ENCODE measurements at places on chromosomes 13 and 19. TPM values are rescaled to one million over a fixed set of nuclear protein-coding genes. Genes with fewer than 3 reads are reported as not detected.

DNA sequence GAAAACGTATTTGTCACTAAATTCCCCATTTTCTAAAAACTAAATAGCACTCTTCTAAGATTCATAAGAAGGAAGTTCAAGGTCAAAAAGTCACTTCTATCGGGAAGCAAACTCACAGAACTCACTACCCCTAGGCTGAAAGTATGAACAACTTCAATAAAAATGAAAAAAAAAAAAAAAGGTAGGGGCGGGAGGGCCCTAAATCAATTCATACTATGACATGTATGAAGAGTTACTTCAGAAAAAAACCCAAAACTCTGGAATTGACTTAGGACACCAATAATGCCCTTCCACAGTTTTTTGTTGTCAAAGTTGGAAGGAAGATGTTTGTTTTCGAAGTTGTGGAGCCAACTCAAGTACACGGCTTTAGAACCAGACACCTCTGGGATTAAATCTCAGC lies 1.1 kb downstream of the SUCLA2 start:
- no peak for DNase-seq

GRCh38 chr19:18450931-18451836 lies 13.3 kb upstream of the ISYNA1 start:
- DNase-seq, result peak; percentile 79

DNA sequence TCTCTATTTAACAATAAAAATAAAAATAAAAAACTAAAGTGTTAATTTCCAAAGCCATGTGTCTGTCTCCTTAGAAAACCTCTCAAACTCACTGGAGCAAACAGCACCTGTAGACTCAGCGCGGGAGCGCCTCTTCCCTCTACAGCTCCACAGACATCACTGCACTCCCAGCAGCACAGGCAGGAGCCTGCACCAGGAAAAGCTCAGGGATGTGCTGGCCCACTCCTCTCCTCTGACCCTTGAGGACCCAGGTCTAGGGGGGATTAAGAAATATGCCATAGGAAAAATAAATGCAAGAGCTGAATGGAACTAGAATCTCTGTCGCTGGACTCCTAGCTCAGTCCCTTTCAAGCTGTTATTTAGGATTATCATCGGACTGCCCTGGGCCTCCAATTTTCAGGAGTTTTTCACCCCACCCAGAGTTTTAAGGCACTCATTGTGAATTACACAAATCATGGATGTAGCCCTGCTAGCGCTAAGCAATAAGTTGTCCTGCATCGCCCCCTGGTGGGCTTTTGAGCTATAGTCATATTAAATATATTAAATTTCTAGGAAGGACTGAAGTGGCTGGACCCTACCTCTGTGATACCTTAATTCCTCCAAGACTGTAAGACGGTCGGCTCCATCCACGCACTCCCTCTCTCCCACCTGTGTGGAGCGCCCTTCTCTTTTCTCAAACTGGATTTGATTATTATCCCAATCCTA lies 333.9 kb downstream of the UQCRFS1 start:
- DNase-seq, result peak; percentile 74

DNA sequence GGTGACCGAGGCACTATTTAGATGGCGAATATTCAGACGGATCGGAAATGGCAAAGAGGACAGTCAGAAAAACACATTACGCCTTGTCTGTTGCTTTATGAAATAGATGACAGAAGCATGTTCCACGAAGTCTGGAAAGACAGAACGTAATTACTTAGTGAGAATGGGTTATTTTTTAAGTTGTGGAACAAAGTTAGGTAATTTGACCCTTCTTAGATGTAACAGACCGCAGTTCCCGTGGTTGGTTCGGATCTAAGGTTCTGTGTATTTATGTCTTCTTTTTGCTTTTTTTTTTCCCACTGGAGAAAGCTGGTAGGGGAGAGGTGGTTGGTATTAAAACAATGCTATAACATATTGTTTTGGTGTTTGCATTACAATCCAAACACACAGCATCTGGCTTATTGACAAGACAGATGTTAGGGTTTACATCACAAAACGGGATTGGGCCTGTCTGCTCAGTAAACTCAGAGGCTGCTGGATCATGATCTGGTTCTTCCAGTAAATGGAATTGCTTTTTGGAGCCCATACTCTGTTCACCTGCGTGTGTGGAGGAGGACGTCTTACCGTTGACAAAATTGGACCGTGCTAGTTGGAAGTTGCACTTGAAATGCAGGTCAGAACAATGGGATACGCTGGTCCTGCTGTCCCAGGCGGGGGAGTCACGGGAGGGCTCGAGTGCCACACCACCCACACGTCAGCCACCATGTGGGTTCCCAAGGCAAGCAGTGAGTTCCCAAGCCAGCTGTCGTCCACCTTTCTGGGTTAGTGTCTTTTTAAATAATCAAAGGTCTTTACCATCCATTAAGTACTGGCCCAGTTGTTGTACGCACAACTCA lies 13.8 kb downstream of the ATP11A start:
- no peak for DNase-seq

DNA sequence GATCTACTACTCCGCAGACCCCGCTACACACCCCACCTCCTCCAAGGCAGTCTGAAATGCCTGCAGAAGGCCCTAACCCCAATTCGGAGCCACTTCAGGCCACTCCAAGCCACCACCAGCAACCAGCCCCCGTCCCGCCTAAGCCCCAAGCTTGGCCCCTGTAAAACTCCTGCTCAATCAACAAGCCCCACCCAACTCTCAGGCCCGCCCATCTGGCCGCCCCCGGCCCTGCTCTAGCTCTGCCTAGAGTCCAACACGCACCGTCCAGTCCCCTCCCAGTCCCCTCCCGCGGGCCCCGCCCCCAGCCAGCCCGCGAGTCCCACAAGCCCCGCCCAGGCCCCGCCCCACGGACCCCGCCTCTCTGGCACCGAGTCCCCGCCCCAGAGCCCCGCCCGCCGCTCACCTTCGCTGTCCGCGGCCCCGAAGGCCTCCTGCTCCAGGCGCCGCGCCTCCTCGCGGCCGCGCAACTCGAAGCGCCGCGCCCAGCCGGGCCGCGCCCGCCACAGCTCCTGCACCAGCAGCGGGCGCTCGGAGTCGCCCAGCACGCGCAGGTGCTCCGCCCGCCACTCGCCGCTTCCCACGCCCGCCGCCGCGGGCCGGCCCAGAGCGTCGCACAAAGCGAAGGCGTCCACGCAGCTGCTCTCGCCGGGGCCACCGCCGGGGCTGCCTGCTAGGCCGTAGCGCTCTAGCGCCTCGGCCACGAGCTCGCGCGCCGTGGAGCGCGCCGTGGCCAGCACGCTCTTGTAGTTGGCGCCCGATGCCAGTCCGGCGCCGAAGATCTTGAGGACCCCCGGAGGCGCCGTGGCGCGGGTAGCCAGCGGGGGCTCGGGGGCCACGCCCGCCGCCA lies 1.6 kb downstream of the RASIP1 start:
- peak; percentile 97 for DNase-seq

The ZNF497 gene
- total RNA-seq, result 0.65 TPM

The PPAN gene
- total RNA-seq, result 12.6 TPM

The LCP1 gene
- total RNA-seq, result not detected

The MEIS3 gene
- total RNA-seq, result 0.22 TPM

The C19orf85 gene
- not detected for total RNA-seq

All from lung microvascular endothelial cell (primary cell).